ENCODE measurements at places on chromosomes 1 and 21.

DNA sequence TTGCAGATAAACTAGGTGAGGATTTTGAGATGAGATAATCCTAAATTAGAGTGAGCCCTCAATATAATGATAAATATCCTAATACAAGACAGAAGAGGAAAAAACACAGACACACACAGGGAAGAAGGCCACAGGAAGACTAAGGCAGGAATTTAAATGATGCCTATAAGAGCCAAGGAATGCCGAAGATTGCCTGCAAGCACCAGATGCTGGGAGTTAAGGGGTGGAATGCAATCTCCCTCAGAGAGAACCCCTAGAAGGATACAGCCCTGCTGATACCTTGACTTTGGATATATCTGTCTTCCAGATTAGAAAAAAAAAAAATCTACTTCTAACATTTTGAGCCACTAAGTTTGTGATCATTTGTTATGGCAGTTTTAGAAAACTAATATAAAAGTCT lies 299.7 kb upstream of the PRMT6 start:
- DNase-seq: no peak

GRCh38 chr1:17922833-17923232 lies 167.7 kb downstream of the ACTL8 start:
- no peak for DNase-seq

DNA sequence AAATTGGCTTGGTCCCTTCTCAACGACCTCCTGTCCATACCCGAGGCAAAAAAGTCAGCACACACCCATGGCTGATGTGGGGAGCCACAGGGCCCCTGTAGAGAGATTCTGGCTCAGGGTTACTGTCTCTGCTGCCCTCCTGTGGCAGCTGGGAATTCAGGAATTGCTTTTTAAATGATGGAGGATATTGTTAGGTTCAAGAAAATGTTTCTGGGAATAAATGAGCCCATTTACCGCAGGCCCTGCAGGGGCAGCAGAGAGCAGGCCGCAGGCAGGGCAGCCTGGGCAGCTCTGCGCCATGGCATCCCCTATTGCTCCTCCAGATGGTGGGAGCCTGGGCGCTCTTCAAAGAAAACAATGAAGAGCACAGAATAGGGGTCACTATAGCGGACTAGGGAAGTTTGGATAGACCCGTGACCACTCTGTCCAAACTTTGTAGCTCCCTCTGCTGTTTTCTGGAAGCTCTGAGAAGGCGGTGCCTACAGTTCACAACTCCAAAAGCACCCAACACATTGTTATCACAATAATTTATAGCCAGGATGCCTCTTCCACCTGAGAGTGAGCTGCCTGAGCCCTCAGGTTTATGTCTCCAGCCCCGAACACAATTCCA lies 201.1 kb downstream of the BACH1 start:
- DNase-seq: no peak

DNA sequence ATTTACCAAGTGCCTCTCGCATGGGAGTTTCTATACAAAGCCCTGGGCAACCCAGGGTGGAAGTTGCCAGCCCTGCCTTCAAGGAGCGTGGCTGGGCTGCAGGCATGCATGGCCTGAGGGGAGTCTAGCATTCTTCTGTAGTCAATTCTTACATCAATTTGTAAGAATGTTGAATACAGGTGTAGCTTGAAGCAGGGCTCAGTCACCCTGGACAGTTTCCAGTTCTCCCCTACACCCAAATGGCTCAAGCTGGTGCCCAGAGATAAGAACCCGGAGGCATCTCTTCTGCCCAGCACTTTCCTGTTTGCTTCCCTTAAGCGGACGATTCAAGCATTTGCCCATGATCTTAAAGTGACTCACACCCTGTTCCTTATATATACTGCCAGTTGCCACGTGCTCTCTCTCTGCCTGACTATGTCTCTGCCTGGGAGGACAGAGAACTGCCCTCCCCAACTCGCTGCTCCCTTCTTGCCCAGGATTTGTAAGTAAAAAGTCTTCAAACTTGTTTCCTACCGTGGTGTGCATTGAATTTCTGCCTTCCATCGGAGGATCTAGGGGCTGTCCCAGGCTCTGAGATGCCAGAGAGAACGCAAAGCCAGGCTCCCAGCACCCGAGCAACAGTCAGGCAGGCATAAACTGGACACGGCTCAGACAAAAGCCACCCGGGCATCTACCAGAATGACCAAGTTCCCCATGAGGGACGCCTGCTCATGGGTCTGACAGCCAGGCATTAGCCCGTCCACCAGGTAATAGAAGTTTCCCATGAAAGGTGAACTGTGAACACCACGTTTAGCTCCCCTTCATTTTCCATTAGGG lies 50.9 kb upstream of the AJAP1 start:
- no peak for DNase-seq

GRCh38 chr1:87902830-87903229 lies 574.1 kb downstream of the LMO4 start:
- DNase-seq: no peak

- DNase-seq: no peak
These were observed 48.5 kb downstream of the EVI5 start for GRCh38 chr1:92736395-92736794.

DNA sequence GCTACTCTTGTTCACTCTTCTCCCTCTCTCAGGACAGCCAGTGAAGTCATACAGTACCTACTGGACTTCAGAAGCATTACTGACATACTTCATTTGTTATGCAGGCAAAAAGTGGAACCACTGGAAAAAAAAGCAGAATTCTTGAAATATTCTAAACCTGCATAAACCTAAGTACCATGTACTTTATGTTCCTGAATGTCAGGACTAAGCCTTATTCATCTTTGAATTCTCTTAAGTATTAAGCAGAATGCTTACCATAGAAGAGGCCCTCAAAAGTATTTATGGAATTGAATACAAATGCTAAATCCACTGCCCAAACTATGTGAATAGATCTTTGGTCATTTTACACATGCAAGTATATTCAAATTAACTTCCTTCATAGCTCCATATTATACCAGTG lies 7.8 kb downstream of the PSMB2 start:
- DNase-seq: no peak

DNA sequence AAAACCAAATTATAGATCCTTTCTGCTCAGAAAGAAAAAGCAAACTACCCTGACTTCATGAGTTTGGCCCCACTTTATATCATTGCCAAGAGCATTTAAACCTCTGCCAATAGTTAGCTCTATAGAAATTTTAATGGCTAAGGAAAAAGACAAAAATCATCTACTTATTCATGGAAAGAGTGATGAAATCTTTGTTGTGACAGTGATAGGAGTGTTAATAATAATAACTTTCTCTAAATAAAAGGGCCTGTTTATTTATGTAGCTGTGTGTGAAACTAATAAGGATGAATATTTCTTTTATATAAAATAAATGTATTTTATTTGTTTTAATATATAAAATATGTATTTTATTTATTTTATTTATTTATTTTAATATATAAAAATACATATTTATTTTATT lies 6.4 kb downstream of the CHODL start:
- DNase-seq: no peak

DNA sequence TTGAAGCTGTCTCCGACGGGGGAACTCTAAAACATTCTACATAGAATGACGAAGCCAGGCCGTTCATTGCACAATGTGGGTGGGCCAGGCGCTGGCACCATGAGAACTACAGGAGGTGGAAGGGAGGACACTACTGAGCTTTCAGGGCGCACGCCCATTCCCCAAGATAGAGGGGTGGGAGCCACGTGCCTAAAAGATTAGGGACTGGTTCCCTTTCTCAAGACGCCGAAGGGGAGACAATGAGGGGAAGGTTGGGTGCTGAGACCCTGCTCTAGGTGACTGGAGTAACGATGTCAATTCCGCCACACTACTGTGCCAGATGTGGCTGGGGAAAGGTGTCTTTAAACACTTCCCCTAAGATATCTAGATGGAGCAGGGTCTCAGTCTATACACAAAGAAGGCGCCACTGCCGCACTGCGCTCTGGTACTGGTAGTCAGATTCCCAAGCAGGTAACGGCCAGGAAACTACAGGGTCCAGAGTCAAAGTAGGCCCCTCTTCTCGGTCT lies 782 bp downstream of the CSDE1 start:
- no peak for DNase-seq

GRCh38 chr1:151211972-151212705 lies 13.8 kb downstream of the PIP5K1A start:
- no peak for DNase-seq

GRCh38 chr1:25430967-25431881 lies 527 bp downstream of the MACO1 start:
- peak; percentile 6 for DNase-seq

- DNase-seq: no peak
These were observed 45.6 kb upstream of the RGS2 start for GRCh38 chr1:192763243-192763642.

DNA sequence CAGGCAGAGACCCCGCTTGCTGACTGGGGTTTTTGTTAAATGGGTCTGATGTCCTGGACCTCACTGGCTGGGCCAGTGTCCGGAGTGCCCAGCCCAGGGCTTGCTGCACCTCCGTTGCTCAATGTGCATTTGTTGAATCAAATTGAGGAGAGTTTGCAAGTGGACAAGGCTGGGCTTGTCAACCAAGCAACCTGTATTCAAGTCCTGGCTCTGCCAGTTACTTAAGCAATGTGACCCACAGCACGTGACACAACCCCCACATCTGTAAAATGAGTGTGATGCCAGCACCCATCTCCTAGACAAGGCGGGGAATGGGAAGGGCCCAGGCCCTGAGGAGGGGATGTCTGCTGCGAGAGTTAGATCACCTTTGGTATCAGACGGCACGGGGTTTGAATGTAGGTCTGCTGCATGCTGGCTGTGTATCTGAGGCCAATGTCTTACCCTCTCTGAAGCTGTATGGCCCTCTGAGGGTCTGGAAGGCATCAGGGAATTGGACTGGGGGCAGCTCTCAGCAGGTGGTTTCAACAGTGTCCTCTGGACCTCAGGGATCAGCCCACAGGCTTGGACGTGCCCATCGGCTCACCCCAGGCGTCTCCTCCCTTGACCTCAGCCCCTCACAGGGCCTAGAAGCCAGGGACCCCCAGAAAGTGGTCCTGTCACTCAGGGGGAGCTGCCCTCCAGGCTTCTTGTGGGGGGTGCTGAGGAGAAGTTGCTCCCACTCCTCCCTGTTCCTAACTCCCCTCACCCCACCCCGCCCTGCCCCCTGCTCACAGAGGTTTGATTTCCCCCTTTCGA lies 51.0 kb upstream of the RUNX3 start:
- DNase-seq: no peak

GRCh38 chr1:244112041-244112440 lies 61.0 kb downstream of the ZBTB18 start:
- DNase-seq: no peak

- DNase-seq: no peak
These were observed 29.8 kb downstream of the DBT start for GRCh38 chr1:100219883-100220282.

DNA sequence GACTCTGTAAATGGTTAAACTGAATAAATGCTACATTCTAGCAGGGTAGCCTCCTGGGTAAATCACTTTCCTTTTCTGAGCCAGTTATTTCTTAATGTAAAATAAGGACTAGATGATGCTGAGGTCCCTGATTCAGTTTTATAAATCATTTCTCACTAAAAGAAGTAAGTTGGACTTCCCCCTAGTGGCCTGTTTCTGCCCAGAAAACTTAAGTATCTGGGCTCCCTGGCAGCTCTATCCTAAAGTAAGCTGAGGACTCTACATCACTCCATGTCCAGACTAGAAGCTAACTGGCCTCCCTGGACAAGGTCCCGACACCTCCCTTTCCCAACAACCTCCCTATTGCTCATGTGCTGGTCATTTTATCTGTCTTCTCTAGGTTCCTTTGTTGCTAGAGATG lies 3.0 kb downstream of the GPN2 start:
- no peak for DNase-seq

- no peak for DNase-seq
These were observed 1.4 kb upstream of the VANGL1 start for GRCh38 chr1:115640384-115640783.

GRCh38 chr1:41773144-41773591 lies 145.6 kb downstream of the HIVEP3 start:
- DNase-seq: no peak

GRCh38 chr1:228358764-228359612 lies 47.6 kb downstream of the TRIM11 start:
- DNase-seq: no peak

DNA sequence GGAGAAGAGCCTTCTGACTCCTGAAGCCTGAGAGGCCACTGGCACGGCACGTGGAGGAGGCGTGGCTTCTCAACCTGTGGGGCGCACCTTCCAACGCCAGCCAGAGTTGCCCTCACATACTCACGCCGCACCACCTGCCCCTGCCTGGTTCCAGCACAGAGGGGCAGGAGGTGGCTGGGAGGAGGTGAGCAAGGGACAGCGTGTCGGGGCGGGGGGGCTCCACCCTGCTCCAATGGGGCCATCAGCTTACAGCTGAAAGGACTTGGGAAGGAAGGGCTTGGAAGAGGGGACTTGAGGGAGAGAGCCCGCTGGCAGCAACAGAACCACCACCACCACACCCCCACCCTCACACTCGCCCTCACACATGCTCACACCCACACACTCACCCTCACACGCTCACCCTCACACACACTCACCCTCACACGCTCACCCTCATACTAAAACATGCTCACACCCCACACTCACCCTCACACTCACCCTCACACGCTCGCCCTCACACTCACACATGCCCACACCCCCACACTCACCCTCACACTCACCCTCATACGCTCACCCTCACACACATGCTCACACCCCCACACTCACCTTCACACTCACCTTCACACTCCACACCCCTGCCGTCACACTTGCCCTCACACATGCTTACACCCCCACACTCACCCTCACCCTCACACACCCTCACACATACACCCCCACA lies 41.6 kb upstream of the EDN2 start:
- DNase-seq: no peak
